ENCODE measurements at places on chromosomes 12 and 14. TPM values are rescaled to one million over a fixed set of nuclear protein-coding genes. Genes with fewer than 3 reads are reported as not detected.

IKZF4 gene
- total RNA-seq: 2.6 TPM

WIF1 gene
- total RNA-seq: not detected

CRIP1 gene
- total RNA-seq: 0.64 TPM

SALL2 gene
- total RNA-seq: 8.8 TPM

ADAM21 gene
- total RNA-seq: 0.34 TPM

SLIRP gene
- total RNA-seq: 186 TPM

ACSS3 gene
- 10.2 TPM for total RNA-seq

KRT83 gene
- not detected for total RNA-seq

C12orf54 gene
- not detected for total RNA-seq

CRIP2 gene
- 57.6 TPM for total RNA-seq

DDX23 gene
- total RNA-seq: 37.1 TPM

OR10P1 gene
- total RNA-seq: not detected

C3AR1 gene
- total RNA-seq: 0.25 TPM

KERA gene
- total RNA-seq: not detected

RNU4-1 gene
- under 0.01 TPM for total RNA-seq

RNASE3 gene
- total RNA-seq: not detected

LRTM2 gene
- total RNA-seq: not detected

HNRNPC gene
- total RNA-seq: 553 TPM

ANHX gene
- not detected for total RNA-seq

FAM186B gene
- total RNA-seq: 0.06 TPM

NOXRED1 gene
- total RNA-seq: 0.20 TPM

KIF26A gene
- not detected for total RNA-seq

PIWIL1 gene
- not detected for total RNA-seq

RAB15 gene
- total RNA-seq: 4.2 TPM

IFNG-AS1 gene
- not detected for total RNA-seq

PRMT5 gene
- 55.9 TPM for total RNA-seq

OR4E2 gene
- total RNA-seq: not detected

RD3L gene
- total RNA-seq: not detected

LUM gene
- total RNA-seq: 747 TPM

LACRT gene
- total RNA-seq: not detected

PTHLH gene
- total RNA-seq: 0.20 TPM

GLS2 gene
- not detected for total RNA-seq

KRT79 gene
- total RNA-seq: not detected

TCL1B gene
- total RNA-seq: not detected

PRICKLE1 gene
- 12.3 TPM for total RNA-seq

CIROP gene
- total RNA-seq: 0.83 TPM

PLA2G1B gene
- total RNA-seq: not detected

IAPP gene
- not detected for total RNA-seq

FOXG1 gene
- total RNA-seq: 0.05 TPM

PRB2 gene
- total RNA-seq: not detected

TAS2R8 gene
- not detected for total RNA-seq

ASCL1 gene
- total RNA-seq: not detected

PKP2 gene
- total RNA-seq: 7.3 TPM

LAG3 gene
- 0.10 TPM for total RNA-seq

SOX5 gene
- total RNA-seq: 0.81 TPM

BCL7A gene
- 2.6 TPM for total RNA-seq

CHPT1 gene
- total RNA-seq: 19.7 TPM

ANKRD33 gene
- total RNA-seq: 0.44 TPM

Data from cardiac ventricle fibroblast (primary cell).